Naive B cell (primary cell): ENCODE measurements at places on chromosomes 12 and 14.

GRCh38 chr14:22268875-22269274, 320.1 kb downstream of the DAD1 start:
- DNase-seq = no peak

- peak; percentile 85 for DNase-seq
Measured at GRCh38 chr12:123115409-123116121, 35.3 kb downstream of the PITPNM2 start.

GRCh38 chr12:53844994-53845844, 93.4 kb upstream of the HOXC13 start:
- no peak for DNase-seq

DNA sequence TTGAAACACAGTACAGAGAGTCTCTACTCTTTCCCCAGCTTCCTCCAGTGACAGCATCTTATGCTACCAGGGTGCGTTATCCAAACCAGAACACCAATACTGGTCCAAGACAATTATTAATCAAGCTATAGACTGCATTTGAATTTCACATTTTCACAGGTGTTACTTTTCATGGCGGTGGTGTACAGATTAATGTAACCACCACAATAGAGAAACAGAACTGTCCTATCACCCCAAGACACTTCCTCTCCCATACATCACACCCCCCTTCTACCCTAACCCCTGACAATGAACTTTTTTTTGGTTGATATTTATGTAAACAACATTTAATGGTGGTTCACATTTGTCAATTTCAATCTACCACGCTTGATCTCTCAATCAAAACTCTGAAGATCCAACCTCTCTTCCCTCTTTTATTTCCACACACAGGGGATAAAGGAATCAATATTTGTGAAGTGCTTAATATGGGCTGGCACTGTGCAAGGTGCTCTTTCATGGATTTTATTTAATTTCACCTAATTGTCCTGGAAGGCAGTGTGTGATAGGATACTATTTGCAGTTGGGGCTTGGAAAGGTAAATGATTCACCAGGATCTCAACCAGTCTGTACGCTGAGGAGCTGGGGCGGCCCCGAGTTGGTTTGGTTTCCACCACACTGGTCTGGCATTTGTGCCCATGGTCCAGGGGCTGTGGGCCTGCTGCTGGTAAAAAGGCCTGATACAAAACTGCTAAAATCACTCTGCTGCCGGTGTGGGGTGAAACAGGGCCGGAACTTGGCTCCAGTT, 54.6 kb upstream of the DICER1 start:
- no peak for DNase-seq

DNA sequence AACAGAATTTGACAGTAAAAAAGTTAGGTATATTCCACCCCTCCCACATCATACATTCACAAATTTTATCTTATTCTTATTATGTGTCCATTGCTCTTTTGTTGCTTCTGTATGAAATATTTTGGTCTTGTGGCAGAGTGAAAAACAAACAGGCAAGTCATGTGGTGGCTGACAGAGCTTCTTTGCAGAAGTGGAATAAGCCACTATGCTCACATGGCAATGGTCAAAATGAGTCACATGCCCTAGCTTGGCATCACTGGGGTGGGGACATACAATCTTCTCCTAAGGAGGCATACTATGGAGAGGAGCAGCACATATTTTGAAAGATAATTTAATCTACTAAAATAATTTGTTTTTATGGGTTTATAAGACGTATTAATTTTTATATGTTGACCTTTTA, 27.7 kb upstream of the CMA1 start:
- DNase-seq = no peak

- DNase-seq = no peak
Measured at GRCh38 chr14:99325016-99325415, 53.0 kb upstream of the BCL11B start.

DNA sequence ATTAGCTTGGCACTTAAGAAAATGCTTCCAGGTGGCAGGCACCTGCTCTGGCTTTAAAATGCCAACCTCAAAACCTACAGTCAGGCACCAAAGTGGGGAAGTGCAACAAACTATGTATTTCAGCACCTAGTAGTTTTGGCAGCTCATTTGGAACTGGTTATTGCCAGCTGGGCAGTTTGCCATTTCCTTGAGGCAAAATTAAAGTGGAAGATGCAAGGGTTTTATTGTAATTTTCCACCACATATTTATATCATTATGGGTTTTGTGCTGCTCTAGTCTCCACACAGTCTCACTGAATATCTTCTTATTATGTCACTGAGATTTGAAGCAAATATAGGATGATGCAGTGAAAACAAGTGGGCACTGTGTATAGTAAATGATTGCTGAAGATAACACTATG, 117.0 kb downstream of the PRKD1 start:
- DNase-seq = no peak

- no peak for DNase-seq
Measured at GRCh38 chr12:87529413-87529812, 499.8 kb downstream of the C12orf50 start.

GRCh38 chr14:21960636-21961035, 287.0 kb upstream of the OR4E1 start:
- DNase-seq = no peak

DNA sequence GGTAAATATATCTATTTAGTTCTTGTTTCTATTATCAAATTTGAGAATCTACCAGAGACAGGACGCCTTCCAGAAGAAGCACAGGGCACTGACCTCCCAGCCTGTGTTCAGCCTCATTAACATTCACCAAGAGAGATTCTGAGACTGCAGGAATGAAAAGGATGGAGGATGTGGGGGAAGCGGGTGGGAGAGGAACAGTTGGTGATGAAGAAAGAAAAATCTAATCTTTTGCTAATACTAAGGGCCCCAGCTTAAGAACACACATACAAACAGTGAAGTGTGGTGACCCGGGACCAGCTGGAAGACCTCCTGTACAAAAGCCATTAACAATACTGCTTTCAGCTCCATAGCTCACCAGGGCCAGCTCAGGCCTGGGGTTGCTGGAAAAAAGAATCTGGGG, 160.5 kb downstream of the NUAK1 start:
- DNase-seq = no peak

GRCh38 chr14:86513564-86513963, 983.6 kb downstream of the FLRT2 start:
- DNase-seq = no peak

DNA sequence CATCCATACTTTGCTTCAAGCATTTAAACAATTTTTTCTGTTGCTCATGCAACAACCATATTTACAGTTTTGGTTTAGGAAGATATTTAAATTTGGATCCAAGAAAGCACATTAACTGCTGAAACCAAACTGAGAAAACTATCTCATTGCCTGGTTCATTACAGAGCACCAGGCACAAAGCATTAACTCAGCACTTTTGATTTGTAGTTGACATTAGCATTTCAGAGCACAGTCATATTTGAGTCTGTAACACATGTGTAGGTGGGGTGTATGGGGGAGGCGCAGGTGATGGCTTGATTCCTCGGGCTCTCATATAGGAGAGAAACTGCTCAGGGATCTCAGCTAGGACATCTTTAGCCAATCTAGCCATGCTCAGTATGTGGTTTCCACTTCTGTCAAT, 251.7 kb downstream of the CPNE8 start:
- no peak for DNase-seq

DNA sequence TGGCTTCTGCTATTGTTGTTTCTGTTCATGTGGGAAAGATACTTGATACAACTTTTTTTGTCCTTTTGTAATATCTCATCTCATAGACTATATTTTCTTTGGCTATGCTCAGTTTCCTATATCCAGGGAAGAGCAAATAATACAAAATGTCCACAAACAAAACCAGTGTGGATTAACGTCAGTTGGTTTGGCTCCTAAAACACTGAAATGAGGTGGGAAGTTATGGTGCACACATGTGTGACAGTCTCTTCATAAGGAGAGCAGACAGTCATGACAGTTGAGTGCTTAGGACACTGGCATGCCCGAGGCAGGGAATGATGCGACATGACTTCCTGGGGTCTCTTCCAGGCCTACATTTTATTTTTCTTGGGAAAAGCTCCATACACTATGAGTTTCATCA, 27.5 kb downstream of the RHOJ start:
- no peak for DNase-seq

GRCh38 chr14:23653051-23653450, 16.9 kb downstream of the DHRS2 start:
- DNase-seq = no peak

DNA sequence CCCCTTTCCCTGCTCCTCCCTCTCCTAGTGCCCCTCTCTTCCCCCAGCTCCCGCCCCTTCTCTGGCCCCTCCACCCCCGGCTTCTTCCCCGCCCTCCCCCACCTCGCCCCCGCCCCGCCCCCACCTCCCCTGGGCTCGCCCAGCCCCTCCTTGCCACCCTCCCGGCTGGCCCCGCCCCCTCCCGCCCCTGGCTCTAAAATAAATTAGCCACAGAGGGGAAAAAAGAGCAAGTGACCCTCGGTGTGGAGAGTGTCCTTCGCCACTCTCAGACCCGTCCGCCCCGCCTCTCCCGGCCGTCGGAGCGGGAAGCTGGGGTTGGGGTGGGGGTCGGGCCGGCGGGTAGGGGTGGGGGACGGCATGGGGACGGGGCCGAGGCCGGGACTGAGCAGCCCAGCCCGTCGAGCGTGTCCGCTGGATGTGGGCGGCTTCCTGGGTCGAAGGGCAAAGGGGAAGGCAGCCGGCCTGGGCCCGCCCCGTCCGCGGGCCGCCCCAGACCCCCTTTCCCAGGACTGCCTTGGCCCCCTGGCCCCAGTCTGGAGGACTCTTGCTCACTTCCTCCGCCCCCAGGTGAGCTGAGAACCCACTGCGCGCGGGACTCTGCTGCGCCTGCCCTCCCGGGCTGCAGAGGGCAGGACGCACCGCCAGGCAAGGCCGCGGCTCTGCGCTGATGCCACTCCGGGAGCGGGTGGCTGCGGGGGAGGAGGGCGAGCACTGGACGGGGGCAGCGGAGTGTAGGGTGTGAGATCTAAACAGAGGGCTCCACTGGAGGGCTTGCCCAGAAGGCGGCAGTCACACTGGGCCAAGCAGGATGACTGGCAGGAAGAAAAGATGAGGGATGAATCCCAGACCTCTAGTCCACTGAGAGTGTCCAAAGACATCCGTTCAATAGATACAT, 570 bp upstream of the FIGNL2 start:
- DNase-seq = no peak

DNA sequence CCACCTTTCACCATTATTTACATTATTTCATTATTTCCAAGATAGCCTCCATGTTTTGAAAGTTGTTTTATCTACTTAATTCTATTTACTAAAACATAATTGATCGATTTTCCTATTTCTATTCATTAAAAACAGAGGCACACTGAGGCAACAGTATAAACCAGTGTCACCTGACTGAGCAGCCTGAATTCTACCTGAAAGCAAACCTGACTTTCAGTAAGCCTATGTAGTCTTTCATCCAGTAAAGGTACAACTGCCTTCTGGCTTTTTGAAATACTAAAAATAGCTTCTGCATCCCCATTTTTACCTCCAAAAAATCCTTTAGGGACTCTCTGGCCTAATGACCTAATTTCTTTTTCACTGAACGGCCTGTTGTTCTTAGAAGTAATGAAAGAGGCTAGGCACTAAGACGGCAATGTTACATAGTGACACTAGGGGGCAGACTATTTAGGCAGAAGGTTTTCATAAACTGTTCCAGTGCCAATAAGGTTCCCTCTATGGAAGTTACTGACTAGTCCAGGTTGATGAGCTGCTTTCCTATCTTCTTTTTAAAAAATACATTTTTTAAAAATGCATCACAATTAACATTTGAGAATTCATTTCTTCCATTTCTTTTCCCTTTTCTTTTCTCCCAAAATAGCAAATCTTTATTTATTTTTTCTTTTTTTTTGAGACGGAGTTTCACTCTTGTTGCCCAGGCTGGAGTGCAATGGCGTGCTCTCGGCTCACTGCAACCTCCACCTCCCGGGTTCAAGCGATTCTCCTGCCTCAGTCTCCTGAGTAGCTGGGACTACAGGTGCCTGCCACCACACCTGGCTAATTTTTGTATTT, 17.5 kb downstream of the ANAPC5 start:
- DNase-seq = peak; percentile 38

DNA sequence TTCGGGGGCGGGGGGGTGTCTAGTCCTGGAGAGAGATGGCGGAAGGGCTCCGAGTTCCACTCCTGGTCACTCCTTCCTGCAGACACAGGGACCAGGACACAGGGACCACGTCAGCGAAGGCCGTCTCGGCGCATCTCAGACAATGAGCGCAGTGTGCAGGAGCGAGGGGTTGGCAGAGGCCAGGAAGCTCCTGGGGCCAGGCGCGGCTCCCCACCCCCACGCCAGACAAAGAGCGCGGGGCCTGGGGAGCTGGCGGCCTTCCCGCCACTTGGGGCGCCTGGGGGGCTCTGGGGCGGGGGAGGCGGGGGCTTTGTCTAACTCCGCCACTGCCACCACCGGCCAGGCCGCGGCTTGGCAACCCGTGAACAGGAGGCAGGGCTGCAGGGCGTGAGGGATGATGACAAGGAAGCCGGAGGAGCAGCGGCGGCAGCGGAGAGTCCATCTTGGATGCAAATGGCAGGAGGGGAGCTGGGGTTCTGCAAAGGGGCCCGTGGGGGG, 2.2 kb downstream of the CDK2AP1 start:
- peak; percentile 43 for DNase-seq

DNA sequence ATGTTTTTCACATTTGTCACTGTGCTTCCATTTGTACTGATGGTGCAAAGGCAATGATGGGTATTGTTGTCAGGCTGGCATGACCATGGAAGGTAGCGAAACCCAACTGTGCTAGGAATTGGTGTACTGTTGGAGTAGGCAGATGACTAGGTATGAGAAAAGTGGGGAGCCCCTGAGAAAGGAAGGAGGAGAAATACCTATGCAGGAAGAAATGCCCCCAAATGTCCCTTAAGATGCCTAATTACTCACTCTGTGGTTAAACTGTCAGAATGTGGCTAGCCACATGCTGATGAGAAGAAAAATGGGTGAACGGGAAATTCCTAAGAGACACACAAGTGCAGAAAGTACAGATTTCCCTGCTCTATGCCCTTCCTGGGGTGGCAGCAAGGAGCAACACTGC, 339.1 kb downstream of the TMEM132D start:
- DNase-seq = no peak

DNA sequence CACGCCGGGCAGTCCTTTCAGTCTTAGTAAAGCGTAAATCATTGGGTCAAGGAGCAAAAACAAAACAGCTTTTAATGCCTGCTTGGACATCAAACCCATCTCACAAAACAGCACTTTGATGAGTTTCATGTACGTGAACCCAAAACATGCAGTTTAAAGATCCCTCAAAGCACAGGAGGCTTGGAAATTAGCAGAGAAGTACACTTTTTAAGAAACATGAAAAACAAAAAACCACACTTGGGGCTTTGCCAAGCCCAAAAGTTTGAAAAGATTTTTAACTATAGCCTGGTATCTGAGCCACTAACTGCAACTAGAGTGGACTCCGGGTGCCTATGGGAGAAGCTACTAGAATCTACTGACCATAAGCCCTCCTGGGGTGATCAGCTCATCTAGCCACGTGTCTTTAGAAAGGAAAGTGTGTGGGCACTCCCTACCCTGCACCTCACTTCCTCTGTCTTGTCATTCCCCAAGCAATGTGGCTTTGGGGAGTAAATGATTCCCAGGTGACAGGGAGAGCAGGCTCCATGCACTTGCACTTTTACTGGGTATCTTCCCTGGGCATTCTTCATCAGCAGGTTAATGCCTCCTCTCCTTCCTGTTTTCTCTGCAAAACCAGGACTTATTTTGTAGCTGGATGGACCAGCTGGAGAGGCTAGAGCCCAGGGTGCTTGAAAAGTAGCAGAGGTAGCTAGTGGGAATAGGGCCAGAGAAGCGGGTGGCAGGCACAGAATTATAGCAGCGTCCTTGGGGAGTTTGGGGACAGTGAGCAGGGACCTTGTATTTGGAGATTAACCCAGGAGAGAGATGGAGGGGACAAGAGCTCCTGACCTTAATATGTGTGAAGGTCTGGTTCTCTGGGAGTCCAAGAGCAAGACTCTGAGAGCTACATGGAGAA, 339.3 kb downstream of the BCL11B start:
- DNase-seq = no peak
